ENCODE measurements at places on chromosomes 5 and 9.

- DNase-seq, result no peak
Measured at GRCh38 chr9:18485714-18486113, 11.8 kb downstream of the ADAMTSL1 start.

DNA sequence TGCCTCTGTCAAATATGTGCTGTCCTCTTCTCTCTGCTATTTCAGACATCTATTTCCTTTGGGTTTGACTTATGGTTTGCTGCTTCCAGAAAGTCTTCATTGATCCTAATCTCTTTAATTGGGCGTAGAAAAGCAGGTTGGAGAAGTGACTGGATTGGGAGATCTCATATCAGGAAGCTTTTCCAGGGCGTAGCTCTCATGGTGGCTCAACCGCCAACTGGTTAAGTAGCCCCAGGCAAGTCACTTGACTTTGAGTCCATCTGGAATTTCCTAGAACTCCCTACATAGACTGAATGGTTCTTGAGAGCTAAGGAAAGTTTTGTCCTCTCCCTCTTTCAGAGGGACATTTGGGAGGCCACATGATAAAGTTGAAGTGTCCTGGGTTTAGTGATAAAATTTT, 192.3 kb upstream of the GLRA1 start:
- DNase-seq, result no peak

DNA sequence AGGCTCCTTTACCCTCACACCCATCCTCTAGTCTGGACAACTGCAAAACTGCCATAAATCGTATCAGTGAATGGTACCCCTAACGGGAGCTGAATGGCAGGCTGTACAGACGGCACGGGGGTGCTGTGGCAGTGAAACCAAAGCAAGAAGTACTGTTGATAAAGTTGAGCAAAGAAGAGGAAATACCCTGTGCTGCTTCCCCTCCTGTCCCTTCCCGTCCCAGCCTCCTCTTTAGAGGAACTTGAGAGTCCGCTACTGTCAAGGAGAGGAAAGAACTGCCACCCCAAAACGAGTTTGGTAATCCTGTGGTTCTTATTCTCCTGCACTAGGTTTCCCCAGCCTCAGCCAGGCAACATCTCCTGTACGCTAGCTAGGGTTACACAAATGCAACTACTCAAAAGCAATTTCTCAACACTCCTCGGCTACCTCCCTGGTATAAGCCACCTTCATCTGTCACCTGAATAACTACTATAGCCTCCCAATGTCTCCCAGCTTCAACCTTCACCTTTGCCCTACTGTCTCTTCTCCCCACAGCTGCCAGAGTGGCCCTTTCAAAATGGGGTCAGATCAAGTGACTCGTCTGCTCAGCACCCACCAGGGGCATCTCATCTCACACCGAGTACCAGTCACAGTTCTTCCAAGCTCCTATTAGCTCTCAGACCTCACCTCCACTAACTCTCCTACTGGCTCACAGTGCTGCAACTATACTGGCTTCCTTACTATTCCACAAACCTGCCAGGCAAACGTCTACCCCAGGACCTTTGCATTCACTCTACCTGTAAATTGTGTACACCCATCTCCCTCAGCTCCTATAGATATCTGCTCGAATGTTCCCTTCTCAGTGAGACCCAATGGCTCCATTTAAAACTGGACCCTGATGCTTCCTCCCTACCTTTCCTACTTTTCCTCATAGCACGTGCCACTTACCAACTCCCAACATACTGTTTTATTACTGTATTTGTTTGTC, 4.1 kb downstream of the GLRX start:
- DNase-seq, result peak; percentile 23

DNA sequence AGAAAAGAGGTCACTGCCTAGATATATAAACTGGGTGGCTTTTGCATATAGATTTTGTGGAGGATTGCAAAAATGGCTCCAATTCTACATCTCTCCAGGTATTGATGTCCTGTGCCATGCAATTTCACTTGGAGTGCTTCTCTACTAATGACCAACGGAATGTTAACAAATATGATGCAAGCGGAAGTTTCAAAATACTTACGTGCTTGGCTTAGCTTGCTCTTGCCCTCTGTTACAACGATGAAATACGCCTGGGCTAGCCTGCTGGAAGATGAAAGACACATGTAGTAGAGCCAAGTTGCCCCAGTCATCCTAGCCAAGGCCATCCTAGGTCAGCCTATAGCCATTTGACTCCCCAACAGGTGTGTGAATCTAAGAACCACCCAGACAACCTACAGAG, 3.6 kb upstream of the POC5 start:
- DNase-seq, result no peak

- DNase-seq, result peak; percentile 35
Measured at GRCh38 chr5:142304013-142304701, 20.7 kb downstream of the SPRY4 start.

DNA sequence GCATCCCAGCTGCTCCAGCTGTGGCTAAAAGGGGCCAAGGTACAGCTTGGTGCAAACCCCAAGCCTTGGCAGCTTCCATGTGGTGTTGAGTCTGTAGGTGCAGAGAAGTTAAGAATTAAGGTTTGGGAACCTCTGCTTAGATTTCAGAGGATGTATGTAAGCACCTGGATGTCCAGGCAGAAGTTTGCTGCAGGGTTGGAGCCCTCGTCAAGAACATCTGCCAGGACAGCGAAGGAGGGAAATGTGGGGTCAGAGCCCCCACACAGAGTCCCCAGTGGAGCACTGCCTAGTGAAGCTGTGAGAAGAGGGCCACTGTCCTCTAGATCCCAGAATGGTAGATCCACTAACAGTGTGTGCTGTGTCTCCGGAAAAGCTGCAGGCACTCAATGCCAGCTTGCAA, 236.2 kb upstream of the ADRA1B start:
- no peak for DNase-seq

DNA sequence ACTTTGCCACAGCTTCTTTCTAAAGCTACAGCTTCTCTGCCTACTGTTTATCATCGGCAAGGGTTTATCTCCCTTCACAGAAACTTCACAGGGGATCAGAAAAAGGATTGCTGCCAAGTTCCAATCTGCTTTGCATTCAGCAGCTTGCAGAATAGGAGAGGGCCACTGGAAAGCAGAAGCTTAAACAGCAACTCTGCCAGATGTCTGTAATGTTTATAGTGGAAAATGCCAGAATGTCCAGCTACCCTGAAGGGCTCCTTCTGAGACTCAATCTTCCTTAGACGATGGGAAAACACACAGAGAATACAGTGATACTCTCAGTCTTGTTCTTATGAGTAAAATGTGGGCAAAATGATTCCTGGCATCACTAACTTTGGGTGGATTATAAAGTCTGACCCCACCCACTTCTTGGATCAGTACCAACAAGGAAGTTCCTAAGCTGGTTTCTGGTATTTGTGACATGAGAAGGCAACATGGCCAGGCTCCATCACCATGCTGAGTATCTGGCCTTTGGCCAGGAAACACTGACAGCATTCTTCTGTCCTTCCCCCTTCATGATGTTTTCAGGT, 19.0 kb downstream of the STOM start:
- peak; percentile 91 for DNase-seq

DNA sequence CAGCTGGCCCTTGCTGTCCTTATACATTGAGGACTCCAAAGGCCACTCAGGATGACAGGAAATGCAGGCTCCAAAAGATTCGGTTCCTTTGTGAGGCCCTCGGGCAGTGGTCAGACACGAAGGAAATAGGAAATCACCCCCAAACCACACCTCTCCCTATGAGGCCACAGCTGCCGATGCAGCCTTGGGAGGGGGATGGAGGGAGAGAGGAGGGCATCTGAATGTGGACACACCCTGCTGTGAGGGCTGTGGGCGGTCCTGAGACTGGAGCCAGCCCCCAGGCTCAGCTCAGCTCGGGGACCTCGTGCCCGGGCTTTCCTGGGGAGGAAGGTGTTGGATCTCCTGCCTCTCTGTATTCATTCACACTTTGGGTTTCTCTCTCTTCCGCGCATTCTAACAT, 2.7 kb upstream of the CLPTM1L start:
- DNase-seq, result no peak

DNA sequence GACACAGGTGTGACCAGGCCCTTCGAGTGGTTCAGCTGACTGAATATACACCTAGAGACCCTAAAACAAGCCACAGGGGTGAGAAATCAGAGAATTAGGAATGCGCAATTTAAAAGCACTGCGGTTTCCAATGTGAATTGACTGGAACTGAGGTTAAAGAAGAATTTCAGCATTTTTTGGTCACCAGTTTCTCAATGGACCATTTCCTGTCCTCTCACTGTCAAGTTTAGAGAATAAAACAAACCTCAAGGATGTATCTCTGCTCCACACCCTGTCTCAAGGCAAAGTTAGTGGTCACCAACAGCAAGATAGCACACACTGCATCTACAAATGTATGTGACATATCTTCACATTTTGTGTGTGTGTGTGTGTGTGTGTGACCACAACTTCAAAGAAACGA, 143.8 kb upstream of the MAP3K1 start:
- peak; percentile 23 for DNase-seq

GRCh38 chr5:32461441-32462120, 17.0 kb upstream of the ZFR start:
- DNase-seq, result peak; percentile 59

- DNase-seq, result no peak
Measured at GRCh38 chr9:11792870-11793269, 900.3 kb upstream of the TYRP1 start.

DNA sequence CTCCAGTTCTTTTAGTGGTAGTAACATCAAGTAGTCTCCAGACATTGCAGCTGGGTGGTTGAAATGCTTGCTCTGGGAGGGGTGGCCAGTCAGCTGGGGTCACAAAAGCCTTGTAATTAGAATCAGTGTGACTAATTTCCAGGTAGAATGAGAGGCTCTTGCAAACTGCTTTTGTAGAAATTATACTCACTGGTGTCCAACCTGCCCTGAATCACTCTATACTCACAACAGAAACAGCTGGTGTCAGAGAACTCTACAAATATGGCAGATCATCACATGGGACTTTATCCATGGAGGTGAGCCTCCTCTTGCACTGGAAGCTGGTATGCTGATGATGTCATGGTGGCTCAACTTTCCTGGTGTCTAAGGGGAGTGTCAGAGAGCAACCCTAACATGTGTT, 71.3 kb downstream of the SH3TC2 start:
- no peak for DNase-seq

- no peak for DNase-seq
Measured at GRCh38 chr9:2663461-2664173, 42.0 kb downstream of the VLDLR start.

- peak; percentile 15 for DNase-seq
Measured at GRCh38 chr5:106399391-106399790, 1271.3 kb downstream of the EFNA5 start.

GRCh38 chr5:88729084-88729828, 153.7 kb downstream of the MEF2C start:
- peak; percentile 66 for DNase-seq

DNA sequence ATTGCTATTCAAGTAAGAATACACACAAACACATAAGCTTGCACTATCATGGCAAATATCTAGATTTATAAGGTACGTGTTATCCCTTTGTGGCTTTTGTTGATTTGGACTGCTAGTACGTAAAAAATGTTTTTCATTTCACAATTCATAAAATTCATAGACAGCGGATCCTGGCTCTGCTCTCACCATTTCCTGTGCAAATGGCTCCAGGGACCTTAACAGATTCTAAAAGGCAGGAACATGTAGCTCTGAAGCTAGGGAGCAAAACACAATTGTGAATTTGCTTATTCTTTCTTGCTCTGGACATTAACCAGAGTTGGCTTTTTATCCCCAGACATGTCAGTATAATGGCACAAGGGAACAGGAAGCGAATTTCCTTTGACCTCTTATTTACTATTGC, 1019.9 kb upstream of the WWC1 start:
- DNase-seq, result no peak

GRCh38 chr5:166330036-166330435, 1961.4 kb upstream of the WWC1 start:
- no peak for DNase-seq

GRCh38 chr5:30041831-30042385, 1151.6 kb upstream of the CDH6 start:
- DNase-seq, result no peak

DNA sequence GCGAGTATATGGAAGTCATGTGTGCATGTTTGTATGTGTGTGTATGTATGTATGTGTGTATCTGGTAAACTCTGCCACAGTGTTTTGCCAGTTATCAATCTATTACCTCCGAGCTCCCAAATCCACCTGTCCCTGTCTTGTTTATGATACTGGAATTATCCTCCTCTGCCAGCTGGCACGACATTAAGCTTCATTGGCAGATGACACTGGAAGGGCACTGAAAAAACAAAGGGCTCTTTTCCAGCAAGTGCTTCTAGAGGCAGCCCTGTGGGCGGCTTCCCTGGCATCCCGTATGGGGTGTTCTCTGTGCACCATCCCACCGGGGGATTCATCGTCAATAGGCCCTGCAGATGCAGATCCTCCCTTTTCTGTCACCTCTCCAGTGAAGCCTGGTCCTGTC, 221.5 kb downstream of the MSX2 start:
- no peak for DNase-seq

DNA sequence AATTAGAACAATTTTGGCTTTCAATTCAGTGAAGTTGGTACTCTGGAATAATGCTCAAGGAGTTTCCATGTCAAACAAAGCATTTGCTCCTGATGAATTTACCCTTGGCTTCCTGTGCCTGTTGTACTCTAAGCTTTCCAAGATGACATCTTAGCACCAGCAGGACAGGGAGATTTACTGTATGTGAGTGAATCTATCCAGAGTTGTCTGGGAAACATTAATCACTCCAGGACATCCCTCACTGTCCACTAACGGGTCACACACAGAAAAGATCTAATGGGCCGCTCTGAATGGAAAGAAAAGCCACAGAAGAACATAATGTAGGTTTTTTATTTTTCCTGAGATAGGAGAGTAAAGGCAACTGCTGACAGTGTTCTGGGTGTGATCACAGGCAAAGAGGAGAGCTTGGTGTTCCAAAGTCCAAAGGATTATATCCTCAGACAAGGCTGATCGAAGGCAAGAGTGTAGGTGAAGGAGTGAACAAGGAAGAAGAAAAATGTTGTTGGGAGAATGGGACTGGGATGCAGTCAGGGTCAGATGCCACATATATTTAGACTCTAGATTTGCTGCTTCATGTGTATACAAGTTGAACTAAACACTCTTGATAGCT, 167.7 kb upstream of the RPS23 start:
- no peak for DNase-seq

DNA sequence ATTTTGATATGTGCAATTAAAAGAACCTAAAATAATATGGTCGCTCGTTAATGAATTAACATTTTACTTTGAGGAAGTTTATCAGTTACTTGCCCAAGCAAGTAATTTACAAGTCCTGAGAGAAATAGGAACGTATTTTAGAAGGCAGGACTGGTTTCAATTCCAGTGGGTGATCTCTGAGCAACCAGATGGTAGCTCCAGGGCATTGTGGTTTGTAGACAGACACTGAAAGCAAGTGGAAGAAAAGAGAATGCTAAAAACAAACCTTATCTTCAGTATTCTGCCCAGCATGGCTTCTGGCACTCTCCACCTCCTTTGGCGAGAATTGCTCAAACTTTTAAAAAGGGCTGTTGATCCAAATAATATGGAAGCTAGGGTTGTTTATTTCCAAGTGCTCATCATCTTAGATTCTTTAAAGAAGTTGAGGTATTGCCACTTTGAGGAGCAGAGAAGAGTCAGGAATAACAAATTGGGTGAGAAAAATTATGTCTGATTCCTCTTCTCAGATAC, 31.8 kb upstream of the ERAP2 start:
- peak; percentile 64 for DNase-seq

- no peak for DNase-seq
Measured at GRCh38 chr9:70679845-70680244, 265.4 kb upstream of the KLF9 start.

GRCh38 chr5:115778417-115778816, 38.0 kb downstream of the CDO1 start:
- no peak for DNase-seq

Data from EL (cell line).